COLO829 (cell line): ENCODE measurements at places on chromosomes 6 and 20.

- DNase-seq: no peak
These were observed 4.9 kb downstream of the VGLL2 start for GRCh38 chr6:117270055-117270842.

DNA sequence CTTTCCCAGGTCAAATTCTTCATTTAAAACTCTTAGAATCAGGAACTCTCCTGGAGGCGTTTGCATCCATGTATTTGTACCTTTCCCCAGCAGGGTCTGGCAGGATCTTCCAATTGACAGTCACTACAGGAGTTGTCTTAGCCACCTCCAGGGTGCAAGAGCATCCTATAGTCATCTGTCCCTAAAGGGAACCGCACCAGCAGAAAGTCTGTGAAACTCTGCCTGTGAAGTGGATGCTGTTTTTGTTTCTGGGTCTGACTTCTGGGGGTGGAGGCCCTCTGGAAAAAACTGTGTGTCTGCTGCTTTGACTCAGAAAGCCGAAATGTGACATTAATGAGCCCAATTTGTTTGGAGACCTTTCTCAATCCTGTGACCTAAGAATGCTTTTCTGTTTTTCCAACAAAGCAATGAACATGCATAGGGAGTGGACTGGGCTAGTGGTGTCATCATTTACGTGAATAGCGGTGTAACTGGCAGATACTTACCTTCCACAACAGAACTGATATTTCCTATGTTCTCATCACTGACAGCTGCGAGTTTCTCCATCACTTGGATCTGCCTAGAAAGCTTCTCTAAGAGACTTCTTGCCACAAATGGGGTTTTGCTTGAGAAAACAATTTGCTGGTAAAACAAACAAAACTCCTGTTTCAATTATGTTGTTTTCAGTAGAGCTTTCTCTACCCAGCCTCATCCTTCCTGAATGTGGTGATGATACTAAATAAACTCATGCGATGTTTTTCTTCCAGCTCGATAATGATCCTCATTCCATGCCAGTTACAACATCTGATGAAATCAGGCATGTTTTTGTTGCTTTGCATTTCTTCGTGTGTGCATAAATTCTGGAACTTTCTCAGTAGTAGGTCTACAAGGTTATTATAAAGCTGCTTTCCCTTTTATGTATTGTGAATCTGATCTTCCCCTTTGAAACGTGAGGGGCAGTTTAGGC lies 33.3 kb upstream of the ARMH2 start:
- DNase-seq: no peak

- DNase-seq: no peak
These were observed 74.0 kb upstream of the GLP1R start for GRCh38 chr6:38974389-38975151.

DNA sequence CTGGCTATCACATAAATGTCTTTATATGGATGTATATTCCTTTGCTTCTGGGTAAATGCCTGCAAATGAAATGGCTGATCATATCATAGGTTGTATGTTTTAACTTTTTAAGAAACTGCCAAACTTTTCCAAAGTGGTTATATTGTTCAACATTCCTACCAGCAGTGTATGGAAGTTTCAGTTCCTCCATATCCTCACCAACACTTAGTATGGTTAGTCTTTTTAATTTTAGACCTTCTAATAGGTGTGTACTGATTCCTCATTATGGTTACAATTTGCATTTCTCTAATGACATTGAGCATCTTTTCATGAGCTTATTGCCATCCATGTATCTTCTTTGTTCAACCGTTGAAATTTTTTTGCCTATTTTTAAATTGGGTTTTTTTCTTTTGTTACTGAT lies 155.4 kb downstream of the ZFAND3 start:
- DNase-seq: no peak

DNA sequence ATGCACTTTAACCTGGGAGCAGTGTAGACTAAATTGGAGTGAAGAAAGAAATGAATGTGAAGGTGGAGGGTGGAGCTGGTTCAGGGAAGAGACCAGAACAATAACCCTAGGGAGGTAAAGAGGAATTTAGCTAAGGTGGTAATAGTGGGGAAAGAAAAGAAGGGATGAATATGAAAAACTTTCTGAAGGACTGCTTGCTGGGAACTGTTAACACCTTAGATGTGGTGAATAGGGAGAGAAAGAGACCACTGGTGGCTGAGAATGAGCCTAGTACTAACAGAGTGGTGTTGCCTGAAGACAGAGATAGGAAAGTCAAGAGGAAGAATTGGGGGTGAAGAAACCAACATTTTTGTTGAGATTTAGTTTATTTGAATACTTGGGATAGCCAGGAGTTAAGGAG lies 78.4 kb upstream of the HS3ST5 start:
- DNase-seq: no peak

GRCh38 chr6:131646249-131646670 lies 9.2 kb downstream of the ENPP3 start:
- DNase-seq: no peak

GRCh38 chr20:23438661-23439060 lies 824 bp upstream of the CSTL1 start:
- DNase-seq: no peak

DNA sequence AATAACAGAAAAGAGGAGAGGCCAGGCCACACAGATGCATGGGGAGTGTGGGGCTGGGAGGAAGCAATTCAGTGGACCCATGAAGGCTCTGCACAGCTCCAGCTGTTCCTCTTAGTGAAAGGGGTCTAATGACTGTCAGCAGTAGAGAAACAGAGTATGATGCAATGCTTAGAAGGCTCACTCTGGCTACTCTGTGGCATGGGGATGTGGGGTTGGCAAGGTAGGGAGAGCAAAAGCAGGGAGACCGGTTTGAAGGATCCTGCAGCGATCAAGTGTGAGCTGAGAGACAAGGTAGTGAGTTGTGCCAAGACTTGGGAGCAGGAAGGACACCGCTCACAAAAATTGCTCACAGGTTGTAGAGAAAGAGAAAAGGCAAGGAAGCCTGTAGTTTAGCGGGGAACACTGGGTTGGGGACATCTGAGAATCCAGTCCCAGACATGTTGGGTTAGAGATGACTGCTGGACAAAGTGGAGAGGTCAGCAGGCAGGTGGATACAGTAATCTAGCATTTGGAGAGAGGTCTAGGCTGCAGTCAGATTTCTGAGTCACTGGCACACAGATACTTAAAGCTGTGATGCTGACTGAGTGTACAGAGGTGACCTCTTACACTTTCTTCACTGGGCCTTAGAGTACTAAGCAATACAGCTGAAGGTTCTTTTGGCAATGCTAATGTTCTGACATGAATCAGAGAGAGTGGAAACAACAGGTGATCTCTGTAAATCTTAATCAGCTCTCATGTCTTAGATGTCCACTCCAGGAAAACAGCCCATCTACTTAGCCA lies 27.1 kb downstream of the NAPB start:
- DNase-seq: no peak

GRCh38 chr6:11126876-11127275 lies 15.4 kb upstream of the ERVFRD-1 start:
- DNase-seq: no peak

GRCh38 chr6:49826743-49827406 lies 39.5 kb downstream of the CRISP1 start:
- no peak for DNase-seq

- no peak for DNase-seq
These were observed 125.3 kb upstream of the EXOC2 start for GRCh38 chr6:818196-818595.

DNA sequence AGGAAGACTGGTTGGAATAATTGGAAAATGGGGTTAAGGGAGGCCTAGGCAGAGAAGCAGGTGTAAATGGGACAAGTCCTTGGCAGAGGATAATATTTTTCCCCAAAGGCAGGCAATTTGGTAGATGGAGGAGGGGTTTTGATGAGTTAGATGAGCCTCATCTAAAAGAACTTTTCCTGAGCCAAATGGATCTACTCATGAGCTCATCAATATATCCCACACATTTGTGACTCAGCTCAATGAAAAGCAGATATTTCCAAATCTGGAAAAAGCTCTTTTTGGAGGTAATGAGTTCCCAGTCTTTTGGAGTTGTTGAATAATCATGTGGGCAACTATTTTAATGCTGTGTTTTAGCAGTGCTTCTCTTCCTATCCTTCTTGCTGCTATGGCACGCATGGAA lies 685.5 kb upstream of the CITED2 start:
- no peak for DNase-seq

GRCh38 chr20:61735503-61735785 lies 330.2 kb downstream of the TAF4 start:
- DNase-seq: no peak

DNA sequence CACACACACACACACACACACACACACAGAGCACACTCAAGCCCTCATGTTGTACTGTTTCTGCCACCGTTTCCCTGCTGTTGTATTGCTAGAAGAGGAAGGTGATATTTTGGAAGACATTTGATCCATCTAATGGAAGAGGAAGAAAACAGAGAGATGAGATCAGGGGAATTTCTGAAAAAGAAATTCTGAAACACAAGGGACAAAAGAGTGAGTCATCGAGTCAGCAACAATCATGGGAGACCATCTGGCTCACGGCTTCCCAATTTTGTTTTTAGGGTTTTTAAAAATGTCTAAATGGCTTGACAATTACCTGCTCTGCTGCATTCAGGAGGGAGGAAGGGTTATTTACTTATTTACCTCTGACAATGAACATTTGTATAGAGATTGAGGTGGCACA lies 22.0 kb downstream of the SOX4 start:
- DNase-seq: no peak

GRCh38 chr6:44071670-44072451 lies 55.4 kb downstream of the MRPL14 start:
- peak; percentile 85 for DNase-seq

DNA sequence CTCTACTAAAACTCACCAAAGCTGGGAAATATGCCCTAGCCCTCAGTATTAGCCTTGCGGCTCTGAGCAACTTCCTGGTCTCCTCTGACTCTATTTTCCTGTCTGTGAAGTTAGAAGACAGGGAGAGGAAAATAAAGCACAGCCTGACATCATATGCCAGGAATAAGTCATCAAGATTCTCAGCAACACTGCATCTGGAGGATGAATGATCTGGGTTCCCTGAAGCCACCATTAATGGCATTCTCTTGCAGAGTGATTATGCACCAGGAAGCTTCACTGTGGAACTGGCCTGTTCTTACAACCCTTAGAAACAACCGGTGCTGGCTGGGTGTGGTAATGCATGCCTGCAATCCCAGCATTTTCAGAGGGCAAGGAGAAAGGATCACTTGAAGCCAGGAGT lies 12.4 kb downstream of the ADGRF5 start:
- no peak for DNase-seq

GRCh38 chr20:45309075-45309474 lies 976 bp upstream of the MATN4 start:
- DNase-seq: no peak

DNA sequence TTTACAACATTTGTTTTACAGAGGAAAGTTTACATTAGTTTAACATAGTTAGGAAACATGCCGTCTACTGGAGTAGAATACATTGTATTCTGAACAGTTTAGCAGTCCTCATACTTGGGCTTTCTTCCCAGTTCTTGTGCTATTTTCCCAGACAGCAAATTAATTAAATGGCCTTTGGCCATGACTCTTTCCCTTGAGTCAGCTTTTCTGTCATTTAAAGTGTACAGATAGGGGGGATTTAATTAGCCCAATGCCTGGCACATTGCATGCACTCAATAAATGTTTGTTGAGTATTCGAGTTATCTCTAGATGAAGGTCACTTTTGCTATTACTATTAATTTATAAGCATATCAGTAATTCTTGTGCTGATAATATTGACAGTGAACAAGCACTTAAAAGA lies 1.6 kb downstream of the TMEM244 start:
- no peak for DNase-seq

DNA sequence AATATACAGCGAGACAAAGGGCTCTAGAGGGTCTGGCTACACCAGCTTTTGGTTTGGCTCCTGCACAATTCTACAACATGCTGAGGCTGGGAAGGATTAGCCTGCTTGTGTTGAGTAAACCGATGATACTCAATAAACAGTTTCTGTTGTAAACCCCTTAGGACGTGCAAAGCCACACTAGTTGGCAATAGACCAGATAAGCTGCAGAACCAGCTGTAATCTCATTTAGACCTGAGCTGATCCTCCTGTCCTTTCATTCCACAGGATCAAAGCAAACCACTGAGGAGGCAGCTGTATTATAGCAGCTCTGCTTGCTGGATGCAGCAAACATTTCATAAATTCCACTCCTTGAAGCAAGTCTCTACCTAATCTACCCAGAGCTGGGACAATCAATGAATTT lies 79.7 kb downstream of the MMS22L start:
- no peak for DNase-seq

GRCh38 chr6:33313105-33313708 lies 671 bp downstream of the TAPBP start:
- no peak for DNase-seq

DNA sequence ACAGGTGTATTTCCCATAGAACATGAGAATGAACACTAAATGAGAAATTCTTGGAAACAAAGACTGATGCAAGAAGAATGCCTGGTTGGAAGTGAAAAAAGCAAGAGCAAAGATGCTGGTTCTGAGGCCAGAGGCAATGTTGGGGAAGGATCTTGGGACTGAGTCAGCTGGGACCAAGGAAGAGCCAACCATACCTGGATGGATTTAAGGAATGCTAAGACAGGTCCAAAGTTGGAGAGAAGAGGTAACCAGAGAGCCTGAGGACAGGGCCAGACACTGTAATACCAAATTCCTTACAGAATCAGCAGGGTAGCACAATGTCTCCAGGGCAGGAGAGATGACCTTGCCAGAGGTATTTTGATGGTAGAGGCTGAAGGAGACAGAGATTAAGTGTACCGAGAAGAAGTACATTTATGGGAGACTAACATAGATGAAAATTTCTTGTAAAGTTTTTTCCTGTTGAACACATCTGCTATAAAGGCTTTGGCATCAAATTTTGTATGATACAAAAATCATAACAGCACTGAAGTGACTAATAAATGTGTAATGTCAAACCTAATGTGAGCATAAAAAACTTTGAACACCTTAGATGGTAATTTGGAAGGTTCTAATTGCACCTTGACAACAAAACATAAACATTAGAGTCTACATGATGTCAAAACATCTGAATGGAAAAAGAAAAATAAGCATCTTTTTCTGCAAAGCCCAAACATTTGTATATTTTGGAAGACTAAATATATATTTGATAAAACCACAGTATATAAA lies 221.7 kb upstream of the MARCKS start:
- DNase-seq: no peak

GRCh38 chr6:110387986-110388385 lies 27.4 kb downstream of the DDO start:
- DNase-seq: no peak

- no peak for DNase-seq
These were observed 455.7 kb downstream of the PLCB1 start for GRCh38 chr20:8587810-8588209.

DNA sequence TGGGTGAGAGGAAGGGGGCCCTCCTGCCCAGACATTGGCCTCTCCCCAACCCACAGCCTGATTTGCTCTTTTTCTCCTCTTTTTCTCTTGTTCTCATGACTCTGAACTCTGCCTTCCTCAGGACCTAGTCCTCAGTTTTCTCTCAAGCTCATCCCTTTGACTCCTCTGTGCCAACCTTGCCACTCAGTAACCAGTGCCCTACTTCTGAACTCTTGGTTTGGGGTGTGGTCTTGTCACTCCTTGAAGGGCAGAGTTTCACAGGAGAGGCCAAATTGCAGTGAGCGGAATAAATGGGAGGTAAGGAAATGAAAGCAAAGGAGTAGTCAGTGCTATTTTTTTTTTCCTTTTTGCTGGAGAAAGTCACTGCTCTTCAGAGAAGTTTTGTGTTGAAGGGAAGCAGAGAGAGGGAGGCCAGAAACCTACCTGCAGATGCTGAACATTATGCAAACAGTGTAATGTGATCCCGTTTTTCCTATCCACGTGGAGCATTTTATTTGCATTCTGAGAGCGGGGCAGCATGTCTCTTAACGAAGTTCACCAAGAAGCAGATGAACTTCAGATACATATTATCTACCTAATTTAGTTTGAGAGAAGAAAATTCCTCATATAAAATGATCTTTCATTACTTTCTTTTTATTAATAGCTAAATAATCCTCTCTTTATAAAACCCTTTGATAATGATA lies 26.9 kb downstream of the CFAP61 start:
- DNase-seq: no peak
